Fibroblast of mammary gland (primary cell): ENCODE measurements at places on chromosomes 2 and 18.

GRCh38 chr2:10537522-10538199, 89.5 kb upstream of the ODC1 start:
- no peak for DNase-seq

DNA sequence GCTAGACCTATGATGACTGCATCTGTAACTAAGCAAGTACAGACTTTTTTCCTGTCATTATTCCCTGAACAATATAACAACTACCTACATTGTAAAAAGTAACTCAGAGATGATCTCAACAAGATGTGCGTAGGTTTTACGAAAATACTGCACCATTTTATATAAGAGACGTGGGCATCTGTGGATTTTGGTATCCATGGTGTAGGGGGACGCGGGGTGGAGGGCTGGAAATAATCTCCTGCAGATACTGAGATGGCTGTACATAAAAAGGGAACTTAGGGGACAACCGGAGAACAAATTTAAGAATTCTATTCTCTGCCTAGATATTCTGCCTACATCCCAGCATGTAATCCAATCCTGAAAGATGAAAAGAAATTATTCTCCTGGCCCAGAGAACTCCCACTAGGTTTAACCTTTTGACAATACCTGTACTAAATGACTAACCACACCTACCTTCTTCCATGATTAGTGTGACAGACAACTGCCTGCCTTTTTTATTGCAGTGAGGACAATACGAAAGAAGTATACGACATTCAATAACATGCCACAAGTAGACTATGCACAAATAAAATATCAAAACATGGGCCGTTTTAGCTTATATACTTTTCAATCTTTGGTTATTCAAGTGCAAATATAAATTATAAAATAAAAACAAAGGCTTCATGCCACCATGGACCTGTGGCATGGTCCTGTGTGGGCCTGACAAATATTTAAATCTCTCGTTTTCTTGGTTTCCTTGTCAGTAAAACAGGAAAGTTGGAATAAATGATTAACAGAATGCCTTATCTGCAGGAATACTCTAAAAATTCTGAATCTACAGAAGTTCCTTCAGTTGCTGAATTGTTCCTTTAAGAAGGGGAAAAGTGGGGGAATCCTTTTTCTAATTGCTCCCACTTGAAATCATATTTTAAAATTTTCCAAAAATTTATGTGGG, 46.3 kb downstream of the RTN4 start:
- no peak for DNase-seq

DNA sequence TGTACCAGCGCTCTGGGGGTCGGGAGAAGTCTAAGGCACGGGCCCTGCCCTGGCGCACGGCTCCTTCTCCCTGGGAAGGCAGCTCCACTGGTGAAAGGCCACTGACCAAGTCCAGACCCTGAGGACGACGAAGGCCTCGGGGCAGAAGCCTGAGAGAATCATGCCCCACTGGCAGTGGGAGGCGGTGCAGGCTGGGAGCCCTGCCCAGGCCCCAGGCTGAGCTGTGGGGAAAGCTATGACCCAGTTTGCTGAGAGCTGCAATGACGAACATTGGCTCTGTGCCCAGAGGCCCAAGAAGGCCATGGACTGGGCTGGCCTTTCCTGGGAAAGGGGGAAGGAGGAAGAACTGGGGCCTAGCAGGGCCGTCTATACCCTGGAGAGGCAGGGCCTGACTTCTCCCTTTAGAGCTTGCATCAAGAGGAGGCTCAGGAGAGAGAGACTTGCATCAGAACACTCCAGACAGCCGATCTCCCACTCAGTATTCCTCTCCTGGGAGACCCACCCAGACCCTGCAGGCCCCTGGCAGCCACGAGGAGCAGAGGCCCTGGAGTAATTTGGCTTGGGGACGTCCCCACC, 32.9 kb downstream of the HS1BP3 start:
- peak; percentile 100 for DNase-seq

- DNase-seq = no peak
Measured at GRCh38 chr2:28979041-28979440, 2.1 kb upstream of the TOGARAM2 start.

- peak; percentile 24 for DNase-seq
Measured at GRCh38 chr18:9787036-9787435, 78.9 kb downstream of the RAB31 start.

DNA sequence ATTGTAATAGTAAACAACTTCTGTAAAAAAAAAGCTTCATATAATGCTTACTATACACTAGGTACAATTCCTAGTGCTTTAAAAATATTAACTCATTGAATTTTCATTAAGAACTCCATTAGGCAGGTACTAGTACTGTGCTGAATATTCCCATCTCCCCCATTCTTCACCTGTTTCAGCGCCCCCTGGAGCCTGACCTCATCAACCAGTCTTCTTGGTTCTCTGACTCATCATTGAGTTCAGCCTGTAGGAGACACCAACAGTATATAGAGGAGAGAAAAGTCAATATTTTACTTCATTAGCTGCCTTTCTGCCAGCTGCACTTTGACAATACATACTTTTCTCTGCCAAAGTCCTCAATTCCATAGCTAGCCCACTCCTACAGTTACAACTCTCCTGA, 1009.9 kb upstream of the KLHL29 start:
- no peak for DNase-seq

DNA sequence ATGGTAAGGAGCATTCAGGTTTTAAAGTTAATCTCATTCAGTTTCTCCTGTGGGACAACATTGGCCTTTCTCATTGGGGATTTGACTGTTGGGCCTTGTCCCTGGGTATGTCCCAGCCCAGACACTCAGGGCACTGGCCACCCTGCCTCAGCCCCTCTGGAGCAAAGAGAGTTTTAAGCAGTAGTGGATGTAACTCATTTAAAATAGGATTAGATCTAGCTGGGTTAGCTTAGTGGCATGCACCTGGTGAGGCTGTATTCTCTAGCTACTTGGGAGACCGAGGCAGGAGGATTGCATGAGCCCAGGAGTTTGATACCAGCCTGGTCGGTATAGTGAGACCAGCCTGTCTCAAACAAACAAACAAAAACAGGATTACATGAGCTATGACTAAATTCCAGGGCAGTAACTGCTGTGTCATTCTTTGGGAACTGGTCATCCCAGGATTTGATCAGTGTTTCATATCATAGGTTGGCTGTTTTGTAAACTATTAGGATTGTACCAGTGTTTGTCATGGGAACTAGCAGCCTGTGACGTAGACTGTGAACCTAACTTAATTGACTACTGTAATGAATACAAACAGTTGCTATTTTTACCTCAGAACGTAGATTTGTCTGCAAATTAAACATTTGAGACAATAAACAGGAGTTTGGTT, 12.5 kb downstream of the INPP4A start:
- peak; percentile 98 for DNase-seq

- no peak for DNase-seq
Measured at GRCh38 chr2:696463-696862, 19.3 kb upstream of the TMEM18 start.

GRCh38 chr18:31586616-31587015, 5.1 kb upstream of the TTR start:
- no peak for DNase-seq

DNA sequence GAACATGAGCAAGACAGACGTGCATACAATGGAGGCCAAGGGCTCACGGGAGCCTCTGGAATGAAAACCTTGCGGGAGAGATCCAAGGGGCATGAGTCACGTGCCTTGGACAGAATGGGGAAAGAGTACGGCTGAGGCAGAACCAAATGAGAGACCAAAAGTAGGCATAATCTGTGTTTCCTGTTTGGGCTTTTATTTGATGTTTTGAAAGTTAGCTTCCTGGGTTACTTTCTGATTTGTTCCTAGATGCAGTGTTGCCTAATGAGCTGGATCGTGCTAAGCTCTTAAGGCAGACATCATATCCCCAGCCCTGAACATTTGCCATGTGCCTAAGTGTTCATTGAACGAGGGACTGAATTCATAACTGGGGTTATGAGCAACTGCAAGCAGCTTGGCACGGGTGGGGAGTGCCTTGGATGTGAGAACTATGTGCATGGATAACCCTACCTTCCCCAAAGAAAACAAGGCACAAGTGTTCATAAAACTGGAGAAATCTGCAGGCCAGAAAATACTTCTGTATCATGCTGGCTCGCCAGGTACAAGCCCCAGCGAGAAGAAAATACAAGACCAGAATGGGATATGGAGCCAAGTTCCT, 60.3 kb upstream of the RPL31 start:
- DNase-seq = peak; percentile 66

DNA sequence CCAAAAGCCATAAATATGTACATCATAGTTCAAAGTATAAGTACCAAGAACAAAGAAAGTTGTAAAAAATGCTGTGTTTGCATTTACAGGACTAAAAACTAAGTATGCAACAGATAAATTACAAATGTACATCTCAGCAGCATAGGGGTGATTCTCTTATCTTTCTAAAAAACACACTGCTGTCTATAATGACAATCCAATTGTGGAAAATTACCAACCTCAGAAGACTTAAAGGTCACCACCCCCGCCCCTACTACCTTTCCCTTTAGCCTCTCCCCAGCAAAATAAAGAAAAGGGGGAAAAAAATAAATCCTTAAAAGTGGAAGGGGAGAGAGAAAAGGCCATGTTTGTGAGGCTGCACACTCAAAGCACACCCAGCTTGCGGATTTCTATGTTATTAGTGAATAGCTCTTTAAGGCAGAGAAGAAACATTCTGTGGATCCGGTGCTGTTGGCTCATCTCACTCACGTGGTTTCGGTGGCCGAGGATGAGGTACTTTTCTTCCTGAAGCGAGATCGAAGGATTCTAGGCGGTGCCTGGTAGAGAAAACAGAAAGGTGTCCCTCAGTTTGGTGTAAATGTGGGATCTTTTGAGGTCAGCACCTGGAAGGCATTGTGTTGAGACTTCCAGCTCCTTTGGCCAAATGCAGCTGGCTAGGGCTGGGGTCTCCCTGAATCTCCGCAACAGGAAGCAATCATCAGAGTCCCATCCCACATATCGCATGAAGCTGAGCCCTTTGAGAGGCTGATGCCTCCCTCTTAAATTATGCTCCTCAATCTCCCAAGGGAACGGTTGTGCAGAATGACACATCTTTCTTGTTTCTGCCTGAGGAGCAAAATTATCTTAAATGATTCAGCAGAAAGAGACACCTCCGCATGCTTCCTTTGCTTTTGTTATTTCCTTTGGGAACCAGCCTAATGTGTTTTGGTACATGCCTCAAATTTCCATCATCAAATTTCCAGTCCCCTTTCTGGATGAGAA, 17.6 kb downstream of the MRPL35 start:
- DNase-seq = peak; percentile 80

DNA sequence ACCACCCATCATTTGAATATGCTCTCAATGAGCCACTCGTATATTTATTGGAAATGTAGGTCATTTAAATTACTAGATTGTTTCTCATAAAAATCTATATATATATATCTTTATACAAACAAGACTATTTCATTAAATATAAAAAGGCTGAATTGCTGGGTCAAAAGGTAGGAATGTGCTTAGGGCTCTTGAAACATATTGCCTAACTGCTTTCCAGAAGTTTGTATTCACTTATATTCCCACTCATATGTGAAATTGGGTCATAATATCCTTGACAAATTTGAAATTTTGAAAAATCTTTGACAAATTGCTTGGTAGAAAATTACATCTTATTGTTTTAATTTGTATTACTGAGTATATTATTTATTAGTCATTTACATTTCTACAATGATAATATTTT, 999.8 kb upstream of the CDH2 start:
- no peak for DNase-seq

- no peak for DNase-seq
Measured at GRCh38 chr2:197212344-197213262, 98.0 kb downstream of the ANKRD44 start.

DNA sequence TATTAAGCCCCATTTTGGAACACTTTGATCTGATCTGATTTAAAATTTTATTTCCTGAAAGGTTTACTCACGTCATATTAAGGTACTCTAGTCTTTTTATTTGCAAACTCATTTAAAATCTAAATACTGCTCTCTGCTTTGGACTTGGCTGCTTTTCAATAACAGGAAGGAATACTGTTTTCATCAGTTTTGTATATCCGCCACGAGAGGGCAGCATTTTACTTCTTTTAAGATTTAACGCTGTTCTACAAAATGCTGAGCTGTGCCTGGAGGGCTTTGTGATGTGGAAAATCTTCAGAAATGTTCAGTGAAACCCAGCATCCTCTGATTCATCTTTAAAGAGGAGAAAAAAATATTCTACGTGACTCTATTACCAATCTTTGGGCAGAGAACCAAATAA, 37.5 kb upstream of the SLC38A11 start:
- peak; percentile 81 for DNase-seq

- DNase-seq = no peak
Measured at GRCh38 chr2:55038428-55038827, 11.8 kb downstream of the RTN4 start.
